Body of pancreas (tissue), 4 donors: ENCODE measurements at places on chromosomes 11 and 22. TPM values are rescaled to one million over a fixed set of nuclear protein-coding genes. Genes with fewer than 3 reads are reported as not detected.

- H3K36me3 ChIP-seq, result no peaks in the 10 kb centered on the region
- H3K27ac ChIP-seq, result no peak overlapping the region
- peaks cover 11% of the 10 kb centered on the region for H3K4me1 ChIP-seq
- H3K27me3 ChIP-seq, result no peaks in the 10 kb centered on the region
- DNase-seq, result no peak
These were observed 31.7 kb upstream of the P2RY2 start for GRCh38 chr11:73186294-73186850.

DNA sequence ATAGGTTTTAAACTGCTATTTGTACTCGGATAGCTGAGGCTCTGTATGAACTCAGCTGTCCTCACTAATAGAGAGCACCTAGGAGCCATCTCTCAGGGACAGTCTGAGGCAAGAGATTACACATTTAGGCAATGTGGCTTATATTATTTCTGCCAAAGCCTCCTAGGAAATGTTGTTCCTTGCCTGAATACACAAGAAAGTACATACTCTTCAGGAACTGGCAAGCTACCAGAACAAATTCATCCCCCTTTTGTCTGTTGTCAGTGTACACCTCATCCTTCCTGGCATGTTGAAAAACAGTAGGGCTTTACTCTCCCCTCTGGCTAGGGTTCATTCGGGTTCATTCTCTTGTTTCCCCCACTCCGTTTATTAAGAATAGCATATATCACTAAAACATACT lies 615.9 kb upstream of the FAT3 start:
- no peaks in the 10 kb centered on the region for H3K27me3 ChIP-seq

- no peaks in the 10 kb centered on the region for H3K36me3 ChIP-seq
- H3K27ac ChIP-seq, result no peak overlapping the region
- peaks cover 4% of the 10 kb centered on the region for H3K4me1 ChIP-seq
- H3K27me3 ChIP-seq, result no peaks in the 10 kb centered on the region
These were observed 35.4 kb upstream of the ANO5 start for GRCh38 chr11:22157531-22157930.

DNA sequence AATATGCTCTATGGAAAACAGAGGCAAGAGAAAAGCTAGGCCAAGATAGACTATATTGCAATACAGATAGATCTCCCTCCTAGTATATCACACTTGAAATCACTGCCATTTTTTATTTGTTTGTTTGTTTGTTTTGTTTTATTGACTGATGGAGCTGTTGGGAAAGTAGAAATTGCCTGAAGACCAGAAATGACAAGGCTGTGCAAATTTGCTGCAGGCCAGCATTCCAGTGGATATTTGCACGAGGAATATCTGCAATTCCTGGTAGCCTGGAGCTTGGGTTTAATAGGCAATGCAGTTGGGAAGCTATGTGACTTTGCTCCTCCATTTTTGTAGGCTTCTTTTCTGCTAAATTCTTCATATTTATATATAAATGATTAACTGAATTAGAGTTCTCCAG lies 991.7 kb downstream of the LRRC4C start:
- H3K4me1 ChIP-seq, result no peaks in the 10 kb centered on the region
- H3K27me3 ChIP-seq, result no peaks in the 10 kb centered on the region
- no peaks in the 10 kb centered on the region for H3K36me3 ChIP-seq
- no peak for DNase-seq
- no peak overlapping the region for H3K27ac ChIP-seq

GRCh38 chr11:115409691-115410220 lies 94.5 kb downstream of the CADM1 start:
- no peak overlapping the region for H3K27ac ChIP-seq
- DNase-seq, result peak; percentile 15
- no peak overlapping the region for H3K4me3 ChIP-seq
- peaks cover 11% of the 10 kb centered on the region for H3K4me1 ChIP-seq

- peaks cover 7% of the 10 kb centered on the region for H3K4me1 ChIP-seq
- H3K27me3 ChIP-seq, result no peaks in the 10 kb centered on the region
- no peak overlapping the region for H3K4me3 ChIP-seq
- no peak overlapping the region for H3K27ac ChIP-seq
These were observed 46.1 kb upstream of the LINC01488 start for GRCh38 chr11:69435161-69435986.

DNA sequence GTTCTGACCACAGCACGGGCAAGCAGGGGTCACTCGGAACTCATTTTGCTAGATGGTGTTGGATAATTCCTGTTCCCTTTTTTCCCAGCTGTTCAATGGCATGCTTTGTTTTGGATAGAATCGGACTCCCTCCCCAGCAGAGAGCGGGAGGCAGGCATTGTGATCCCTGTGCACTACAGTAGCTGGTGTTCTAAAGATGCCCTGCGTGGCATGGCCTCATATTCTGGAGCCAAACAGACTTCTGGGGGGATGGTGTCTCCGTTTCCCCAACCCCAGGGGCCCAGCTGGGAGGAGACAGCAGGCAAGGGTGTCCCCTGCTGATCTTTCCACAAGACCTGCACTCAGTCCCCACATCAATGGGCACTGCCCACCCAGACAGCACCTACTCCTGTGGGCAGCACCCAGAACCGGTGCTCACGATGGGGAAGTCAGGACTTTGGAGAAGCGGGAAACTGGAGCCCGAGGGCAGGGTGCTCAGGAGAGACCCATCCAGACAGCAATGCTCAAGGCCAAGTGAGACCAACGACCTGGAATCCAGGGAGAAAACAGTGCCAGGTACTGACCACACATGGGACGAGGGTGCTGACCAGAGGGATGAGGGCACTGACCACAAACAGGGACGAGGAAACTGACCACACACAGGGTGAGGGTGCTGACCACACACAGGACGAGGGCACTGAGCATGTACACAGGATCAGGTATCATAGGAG lies 934.9 kb downstream of the BRD1 start:
- H3K27me3 ChIP-seq, result no peaks in the 10 kb centered on the region
- H3K4me1 ChIP-seq, result no peaks in the 10 kb centered on the region
- no peak for DNase-seq
- H3K4me3 ChIP-seq, result no peak overlapping the region

DNA sequence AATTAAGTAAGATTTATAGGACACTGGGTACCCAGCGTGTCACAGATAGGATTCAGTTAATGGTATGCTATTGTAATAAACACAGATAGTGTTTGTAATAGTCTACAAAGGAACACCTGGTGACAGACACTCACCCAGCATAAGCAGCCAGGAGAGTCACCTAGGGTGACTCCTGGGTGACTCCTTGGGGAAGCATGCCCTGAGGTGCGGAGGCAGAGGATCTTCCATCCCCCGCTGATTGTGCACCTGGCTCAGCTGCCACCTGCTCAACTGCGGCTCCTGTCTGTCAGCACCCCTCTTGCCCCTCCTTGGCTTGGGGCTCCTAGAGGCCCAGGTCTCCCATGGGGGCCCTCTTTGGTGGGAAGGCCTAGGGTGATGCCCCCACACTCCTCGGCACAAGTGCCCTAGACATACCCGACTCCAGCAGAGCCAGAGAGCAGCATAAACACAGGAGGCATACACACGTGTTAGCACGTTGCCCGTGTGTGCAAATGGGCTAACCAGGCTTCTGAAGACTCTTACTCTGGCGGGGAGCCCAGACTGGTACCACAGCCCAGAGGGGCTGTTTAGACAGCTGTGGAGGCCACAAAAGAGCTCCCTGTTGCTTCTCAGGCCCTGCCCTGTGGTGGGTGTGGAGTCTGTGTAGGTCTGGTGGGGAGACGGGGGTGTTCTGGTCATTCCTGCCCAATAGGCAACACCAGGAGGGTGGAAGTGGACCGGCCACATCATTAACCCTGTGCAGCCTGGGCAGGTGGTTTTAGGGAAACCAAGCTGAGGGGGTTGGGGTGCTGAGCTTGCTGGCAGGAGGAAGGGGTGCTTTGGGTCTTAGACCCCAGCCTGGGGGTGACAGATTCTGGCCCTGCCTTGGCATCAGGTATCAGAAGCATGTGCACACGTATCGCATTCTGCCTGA lies 3.0 kb downstream of the INPPL1 start:
- peaks cover 18% of the 10 kb centered on the region for H3K36me3 ChIP-seq
- DNase-seq, result no peak
- H3K4me3 ChIP-seq, result no peak overlapping the region
- H3K27ac ChIP-seq, result no peak overlapping the region
- H3K4me1 ChIP-seq, result peaks cover 15% of the 10 kb centered on the region
- no peaks in the 10 kb centered on the region for H3K27me3 ChIP-seq

GRCh38 chr22:19800306-19800705 lies 39.7 kb downstream of the TBX1 start:
- H3K27ac ChIP-seq, result no peak overlapping the region
- no peaks in the 10 kb centered on the region for H3K27me3 ChIP-seq
- H3K4me3 ChIP-seq, result no peak overlapping the region
- H3K4me1 ChIP-seq, result no peaks in the 10 kb centered on the region
- DNase-seq, result no peak

DNA sequence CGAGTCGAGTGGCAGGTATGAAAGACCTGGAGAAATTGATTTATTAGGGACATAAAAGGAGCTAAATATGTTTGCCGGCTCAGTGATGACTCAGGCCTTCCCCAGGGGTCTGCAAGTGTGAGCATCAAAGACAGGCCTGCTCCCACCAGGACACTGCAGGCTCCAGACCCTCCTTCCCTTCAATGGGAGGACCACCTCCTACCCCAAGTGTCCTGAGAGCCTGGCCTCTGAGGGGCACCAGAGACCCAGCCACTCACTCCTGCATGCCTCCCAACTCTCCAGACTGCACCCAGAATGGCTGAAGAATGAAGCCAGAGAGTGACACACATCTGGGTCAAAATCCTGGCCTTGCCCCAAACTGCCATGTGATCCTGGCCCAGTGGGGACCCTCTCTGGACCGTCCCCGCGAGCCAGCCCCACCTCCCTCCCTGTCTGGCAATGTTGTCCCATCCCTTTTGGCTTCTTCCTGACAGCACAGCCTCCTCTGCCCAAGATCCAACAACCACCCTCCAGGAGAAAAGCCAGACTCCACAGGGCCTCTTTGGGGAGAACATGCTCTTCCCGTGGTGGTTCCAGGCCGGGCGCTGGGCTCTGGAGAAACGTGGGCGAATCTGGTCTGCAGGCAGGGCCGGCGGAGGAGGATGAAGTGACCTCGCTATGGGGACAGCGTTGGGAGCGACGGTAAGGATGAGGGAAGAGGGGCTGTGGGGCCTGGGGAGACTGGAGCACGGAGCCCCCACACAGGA lies 36.2 kb downstream of the CYTH4 start:
- no peak for DNase-seq
- peaks cover 4% of the 10 kb centered on the region for H3K4me1 ChIP-seq
- H3K27me3 ChIP-seq, result no peaks in the 10 kb centered on the region
- H3K27ac ChIP-seq, result no peak overlapping the region
- no peaks in the 10 kb centered on the region for H3K36me3 ChIP-seq
- H3K4me3 ChIP-seq, result no peak overlapping the region

- no peaks in the 10 kb centered on the region for H3K27me3 ChIP-seq
- no peak for DNase-seq
- H3K36me3 ChIP-seq, result no peaks in the 10 kb centered on the region
- H3K27ac ChIP-seq, result no peak within 1 kb of the TSS
- no peak within 1 kb of the TSS for H3K4me3 ChIP-seq
These were observed at the start of gene MB for GRCh38 chr22:35617137-35617755. TSS of gene MB (minus strand) at chr22:35617329. CDS start at chr22:35617257, 72 bp downstream.

GRCh38 chr22:30308518-30309230 lies 18.1 kb downstream of the TBC1D10A start:
- no peak overlapping the region for H3K4me3 ChIP-seq
- H3K27me3 ChIP-seq, result no peaks in the 10 kb centered on the region
- no peaks in the 10 kb centered on the region for H3K36me3 ChIP-seq
- peak; percentile 34 for DNase-seq

DNA sequence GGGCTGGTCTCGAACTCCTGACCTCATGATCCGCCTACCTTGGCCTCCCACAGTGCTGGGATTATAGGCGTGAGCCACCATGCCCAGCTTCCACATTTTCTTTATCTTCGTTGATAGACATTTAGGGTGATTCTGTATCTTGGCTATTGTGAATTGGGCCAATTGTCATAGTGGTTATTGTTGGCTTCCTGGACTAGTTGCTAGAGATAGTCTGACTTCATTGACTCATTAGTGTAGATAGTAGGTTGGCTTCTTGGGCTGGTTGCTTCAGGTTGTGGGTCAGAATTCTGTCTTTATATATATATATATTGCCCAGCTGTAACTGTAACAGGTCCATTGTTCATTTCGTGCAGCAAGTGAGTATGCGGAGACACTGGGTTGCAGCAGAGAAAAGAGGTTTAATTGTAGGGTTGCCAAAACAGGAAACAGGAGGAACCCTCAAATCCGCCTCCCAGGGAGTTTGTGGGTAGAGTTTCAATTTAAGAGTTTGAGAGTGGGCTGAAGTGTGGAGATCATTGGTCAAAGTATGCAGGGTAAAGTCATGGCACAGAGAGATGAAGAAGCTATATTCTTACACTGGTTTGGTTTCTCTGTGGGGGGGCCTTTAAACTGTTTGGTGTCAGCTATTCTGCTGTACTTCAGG lies 22.0 kb downstream of the ATG13 start:
- peaks cover 5% of the 10 kb centered on the region for H3K4me1 ChIP-seq
- no peak overlapping the region for H3K27ac ChIP-seq
- DNase-seq, result no peak

DNA sequence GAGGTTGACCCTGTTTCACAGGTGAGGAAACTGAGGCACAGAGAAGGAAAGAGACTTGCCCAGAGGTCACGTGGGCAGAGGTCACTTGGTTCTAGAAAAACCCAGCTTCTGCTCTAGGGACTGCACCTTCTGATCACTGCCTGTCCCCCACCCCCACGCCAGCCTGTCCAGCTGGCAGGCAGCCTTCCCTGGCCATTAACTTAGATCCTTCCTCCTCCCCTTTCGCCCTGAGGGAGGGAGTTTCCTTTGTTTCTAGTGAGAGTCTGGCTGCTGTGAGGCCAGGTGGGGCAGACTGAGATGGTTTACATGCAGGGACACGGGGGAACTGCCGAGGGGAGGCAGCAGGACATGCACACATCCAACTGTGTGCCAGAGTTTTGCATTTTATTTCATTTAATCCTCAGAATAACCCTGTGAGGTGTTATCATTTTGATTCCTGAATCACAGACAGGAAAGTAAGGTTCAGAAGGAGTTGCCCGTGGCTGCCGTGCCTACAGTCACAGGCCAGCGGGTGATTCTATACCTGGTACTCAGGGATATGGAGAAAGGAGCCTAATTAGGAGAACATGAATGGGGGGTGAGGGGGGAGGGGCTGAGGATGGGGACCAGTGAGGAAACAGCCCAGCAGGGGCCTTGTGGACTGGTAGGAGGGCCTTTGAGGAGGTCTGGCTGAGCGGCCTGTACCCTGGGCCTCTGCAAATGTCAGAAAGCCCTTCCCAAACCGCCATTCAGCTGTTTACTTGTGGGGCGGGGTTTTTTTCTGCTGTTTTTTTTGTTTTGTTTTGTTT lies 3.4 kb downstream of the FAM83F start:
- peak overlapping the region; percentile 13 for H3K27ac ChIP-seq
- peak; percentile 87 for DNase-seq
- H3K4me3 ChIP-seq, result no peak overlapping the region
- H3K4me1 ChIP-seq, result peaks cover 75% of the 10 kb centered on the region
- no peaks in the 10 kb centered on the region for H3K27me3 ChIP-seq

The OR5AN1 gene
- total RNA-seq, result not detected

The TMEM45B gene
- total RNA-seq, result 1.8 TPM

The OPCML gene
- total RNA-seq, result not detected

The WT1 gene
- total RNA-seq, result 0.99 TPM

The DEFB131B gene
- not detected for total RNA-seq

The MS4A15 gene
- total RNA-seq, result not detected

The PARVA gene
- total RNA-seq, result 33.7 TPM

The DEUP1 gene
- total RNA-seq, result 0.99 TPM

The IRAG1 gene
- 10.1 TPM for total RNA-seq

The TNNT3 gene
- 1.6 TPM for total RNA-seq

The SLC25A45 gene
- 67.2 TPM for total RNA-seq

The AMBRA1 gene
- 43.2 TPM for total RNA-seq

The TRIM49 gene
- total RNA-seq, result not detected
